ENCODE measurements at places on chromosomes 6 and 20.

- DNase-seq = peak; percentile 56
These were observed 2.0 kb downstream of the LKAAEAR1 start for GRCh38 chr20:64082126-64082731.

- DNase-seq = no peak
These were observed 90.5 kb upstream of the CCN2 start for GRCh38 chr6:132041706-132042105.

GRCh38 chr6:39839445-39839844 is 47.3 kb downstream of the DAAM2 start:
- no peak for DNase-seq

DNA sequence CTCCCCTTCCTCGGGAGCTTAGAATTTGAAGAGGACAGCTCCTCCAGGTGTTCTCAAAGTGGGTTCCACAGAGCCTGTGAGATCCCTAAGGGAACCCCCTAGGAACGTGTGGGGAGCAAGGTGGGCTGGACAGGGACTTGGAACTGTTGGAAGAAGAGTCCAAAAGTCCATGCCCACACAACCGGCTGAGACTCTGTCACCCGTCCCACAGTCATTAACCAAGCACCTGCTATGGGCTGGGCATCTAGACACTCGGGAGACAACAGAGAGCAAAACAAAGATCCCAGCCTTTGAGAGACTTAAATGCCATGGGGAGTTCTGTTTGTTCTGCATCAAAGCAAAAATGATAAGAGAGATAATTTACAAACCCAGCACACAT is 51.9 kb upstream of the SAYSD1 start:
- no peak for DNase-seq

DNA sequence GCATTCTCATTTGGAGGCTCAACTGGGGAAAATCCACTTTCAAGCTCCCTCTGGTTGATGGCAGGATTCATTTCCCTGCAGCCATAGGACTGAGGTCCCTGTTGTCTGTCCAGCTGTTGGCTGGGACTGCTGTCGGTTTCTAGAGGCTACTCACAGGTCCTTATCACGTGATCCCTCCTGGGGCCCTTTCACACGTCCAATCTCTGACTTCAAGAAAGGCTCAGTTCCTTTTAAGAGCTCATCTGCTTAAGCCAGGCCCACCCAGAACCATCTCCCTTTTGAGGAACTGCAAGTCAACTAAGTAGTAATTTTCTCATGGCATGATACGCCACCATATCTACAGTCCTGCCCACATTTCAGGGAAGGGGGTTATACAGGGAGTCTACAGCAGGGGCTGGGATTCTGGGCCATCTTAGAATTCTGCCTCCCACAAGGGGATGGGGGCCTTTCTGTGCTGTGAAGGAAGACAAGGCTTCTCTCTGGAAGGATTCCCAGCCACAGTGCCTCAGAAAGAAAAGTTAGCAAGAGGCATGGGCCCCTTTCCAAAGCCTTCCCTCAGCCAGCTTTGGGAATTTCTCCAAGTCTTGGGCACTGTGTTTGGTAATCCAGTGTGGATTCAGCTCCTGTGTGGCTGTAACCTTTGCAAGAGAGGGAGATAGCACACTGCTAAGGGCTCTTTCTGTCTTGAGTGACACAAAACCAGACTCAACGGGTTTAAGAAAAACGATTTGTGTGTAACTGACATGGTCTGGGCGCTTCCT is 66.4 kb downstream of the CTCFL start:
- no peak for DNase-seq

DNA sequence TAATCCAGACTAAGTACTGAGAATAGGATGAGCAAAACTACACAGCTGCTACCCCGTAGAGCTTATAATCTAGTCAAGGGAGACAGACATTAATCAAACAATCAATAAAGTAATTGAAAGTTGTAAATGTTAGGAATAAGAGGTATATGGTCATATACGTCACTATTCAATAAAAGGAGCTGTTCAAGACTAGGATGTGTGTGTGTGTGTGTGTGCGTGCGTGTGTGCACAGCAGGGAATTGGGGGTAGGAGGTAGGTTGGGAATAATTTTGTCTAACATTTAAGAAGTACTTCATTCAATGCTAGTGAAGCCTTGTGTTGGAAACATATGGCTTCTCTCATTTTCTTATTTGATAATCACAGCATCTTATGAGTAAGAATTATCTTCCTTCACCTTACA is 41.8 kb downstream of the SESN1 start:
- no peak for DNase-seq

DNA sequence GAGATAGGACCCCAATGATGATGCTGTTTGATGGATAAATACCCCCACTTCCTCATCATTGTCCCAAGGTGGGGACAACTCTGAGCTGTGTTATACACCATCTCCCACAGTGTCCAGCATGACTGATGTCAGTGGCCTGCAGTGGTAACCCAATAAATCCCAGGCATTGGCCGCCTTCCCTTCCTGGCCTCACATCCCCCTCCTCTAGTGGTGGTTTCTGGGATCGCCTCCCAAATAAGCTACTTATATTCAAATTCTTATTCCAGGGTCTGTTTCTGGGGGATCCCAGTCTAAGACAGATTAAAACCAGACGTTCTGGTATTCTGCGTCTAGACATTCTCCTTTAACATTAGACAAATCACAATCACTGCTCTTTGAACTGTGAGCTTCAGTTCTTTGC is 90.6 kb downstream of the SCP2D1 start:
- DNase-seq = no peak

- no peak for DNase-seq
These were observed 100.0 kb upstream of the MAN1A1 start for GRCh38 chr6:119449331-119450156.

- no peak for DNase-seq
These were observed 361.0 kb upstream of the MARCKS start for GRCh38 chr6:113496166-113496565.

GRCh38 chr20:46158476-46158987 is 40.4 kb downstream of the CD40 start:
- no peak for DNase-seq

- DNase-seq = no peak
These were observed 23.7 kb upstream of the HLA-DQA1 start for GRCh38 chr6:32613475-32613874.

DNA sequence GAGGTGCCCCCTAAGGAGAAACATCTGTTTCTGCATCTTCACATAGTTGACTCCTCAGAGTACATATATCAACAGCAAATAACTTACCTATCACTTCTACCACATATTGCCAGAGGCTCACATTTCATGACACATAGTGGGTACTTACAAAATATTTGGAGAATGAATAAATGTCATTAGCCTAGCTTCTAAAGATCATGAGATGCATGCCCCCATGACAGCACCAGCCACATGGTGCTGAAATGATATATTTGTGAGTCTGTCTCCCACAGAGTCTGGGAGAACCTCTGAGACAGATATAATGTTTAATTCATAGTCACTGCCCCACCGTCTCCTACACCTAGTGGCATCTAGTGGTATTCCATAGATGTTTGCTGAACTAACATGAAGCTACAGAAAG is 555.6 kb downstream of the KIF16B start:
- DNase-seq = no peak

- no peak for DNase-seq
These were observed 73.6 kb downstream of the NDUFAF5 start for GRCh38 chr20:13858439-13858838.

DNA sequence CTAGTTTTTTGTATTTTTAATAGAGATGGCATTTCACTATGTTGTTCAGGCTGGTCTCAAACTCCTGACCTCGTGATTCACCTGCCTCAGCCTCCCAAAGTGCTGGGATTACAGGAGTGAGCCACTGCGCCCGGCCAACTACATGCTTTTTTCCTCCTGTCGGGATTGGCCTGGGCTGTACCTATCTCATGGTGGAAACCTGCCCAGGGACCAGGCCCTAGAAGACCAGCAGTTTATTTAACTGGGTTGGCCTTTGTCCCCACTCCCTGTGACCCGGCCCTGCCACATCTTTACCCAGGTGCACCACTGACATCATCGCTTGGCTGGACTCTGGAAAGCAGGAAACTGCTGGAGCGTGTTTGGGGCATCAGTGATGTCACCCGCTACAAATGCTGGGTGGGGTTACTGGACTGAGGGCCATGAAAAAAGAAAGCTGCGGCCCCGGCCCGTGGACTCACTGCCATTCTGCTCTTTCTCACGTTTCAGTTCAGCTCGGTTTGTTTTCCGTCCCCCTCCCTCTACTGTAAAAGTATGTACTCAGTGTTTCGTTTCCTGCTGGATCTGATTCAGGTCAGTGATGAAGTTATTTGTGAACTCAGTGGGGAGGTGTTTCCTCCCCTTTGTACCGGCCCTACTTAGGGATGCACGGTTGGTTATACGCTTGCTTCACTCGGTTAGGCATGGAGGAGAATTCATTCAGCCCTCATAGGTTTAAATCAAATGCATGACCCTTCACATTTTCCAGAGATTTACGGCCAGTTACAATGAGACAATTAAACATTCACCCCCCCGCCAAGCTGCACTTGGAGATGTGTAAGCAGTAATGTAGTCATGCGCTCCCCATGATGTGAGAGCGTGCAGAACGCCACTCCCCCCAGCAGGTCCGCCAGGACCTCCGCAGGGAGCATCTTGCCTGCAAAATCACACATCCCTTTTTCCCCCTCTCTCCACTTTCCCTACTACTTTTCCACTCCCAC is 179.3 kb downstream of the MTHFD1L start:
- DNase-seq = peak; percentile 52

DNA sequence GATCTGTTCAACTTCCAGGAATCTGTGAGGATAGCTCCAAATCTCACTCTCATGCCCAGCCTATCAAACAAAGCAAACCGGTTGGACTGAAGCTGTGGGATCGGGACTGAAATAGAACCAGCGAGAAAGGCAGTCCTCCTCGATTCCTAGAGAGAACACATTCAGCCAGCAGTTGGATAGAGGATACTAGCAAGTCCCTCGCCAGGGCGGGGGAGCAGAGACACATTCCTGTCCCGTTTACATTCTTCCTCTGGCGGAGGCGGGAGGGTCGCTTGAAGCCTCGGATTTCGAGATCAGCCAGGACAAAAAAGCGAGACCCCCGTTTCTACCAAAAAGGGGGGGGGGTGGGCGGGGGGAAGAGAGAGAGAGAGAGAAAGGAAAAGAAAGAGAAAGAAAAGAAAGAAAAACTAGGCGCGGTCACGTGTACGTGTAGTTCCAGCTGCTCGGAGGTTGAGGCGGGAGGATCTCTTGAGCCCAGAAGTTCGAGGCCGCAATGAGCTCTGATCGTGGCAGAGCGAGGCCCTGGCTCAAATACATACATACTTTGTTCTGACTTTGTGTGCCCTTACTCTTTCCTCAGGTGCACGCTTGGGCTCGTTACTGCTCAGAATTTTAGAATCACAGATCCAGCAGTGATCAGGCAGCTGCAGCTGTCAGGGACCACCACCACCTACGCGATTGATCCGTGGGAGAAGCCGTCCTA is 19.5 kb downstream of the ZNF311 start:
- peak; percentile 97 for DNase-seq

DNA sequence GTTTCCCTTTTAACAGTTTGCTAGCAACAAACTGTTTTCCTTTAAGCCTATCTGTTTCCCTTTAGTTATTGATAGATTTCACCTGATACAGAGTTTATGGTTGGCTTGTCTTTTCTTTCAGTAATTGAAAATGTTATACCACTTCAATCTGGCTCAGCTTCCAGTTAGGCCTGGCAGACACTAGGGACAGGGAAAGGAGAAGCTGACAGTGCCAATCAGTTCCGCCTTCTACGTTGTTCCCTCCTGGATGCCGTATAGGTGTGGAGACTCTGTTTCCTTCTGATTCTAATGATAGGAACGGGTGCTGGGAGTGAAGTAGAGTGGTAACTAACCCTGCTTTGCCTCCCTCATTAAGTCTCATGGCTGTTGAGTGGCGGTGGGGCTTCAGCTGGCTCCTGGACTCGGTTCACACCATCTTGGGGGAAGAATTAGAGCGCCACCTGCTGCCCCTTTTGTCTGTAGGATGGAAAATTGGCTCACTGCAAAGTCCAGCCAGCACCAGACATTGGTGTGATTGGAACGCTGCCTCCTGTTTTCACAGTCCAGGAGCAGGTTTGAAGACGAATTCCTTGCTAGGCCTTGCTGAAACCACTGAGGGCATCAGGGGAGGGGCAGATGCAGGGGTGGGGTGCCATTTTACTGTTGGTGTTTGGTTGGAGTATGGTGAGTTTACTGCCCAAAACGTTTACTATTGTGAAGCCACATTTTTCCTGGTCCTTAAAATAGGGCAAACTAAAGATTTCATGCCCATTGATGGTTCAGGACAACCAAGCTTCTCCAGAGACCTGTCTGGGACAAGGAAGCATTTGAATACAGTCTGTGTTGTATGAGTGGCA is 1729.5 kb downstream of the GRIK2 start:
- peak; percentile 90 for DNase-seq

DNA sequence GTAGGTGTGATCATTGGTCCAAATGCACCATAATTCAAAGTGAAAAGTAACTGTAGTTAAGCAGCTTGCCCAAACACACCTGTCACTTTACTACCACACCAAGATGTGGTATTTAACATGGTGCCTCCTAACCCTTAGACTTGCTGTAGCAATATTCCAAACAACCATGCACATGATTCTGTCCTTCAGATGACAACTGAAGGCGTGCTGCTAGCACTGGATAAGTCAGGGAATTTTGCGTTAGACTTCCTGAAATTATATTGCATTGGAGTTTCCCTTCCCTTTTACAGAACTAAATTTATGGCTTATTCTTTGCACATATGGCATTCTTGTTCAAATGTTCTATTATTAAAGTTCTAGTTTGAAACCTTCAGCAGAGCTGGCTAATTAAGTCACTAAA is 106.2 kb downstream of the ARHGAP18 start:
- no peak for DNase-seq

- no peak for DNase-seq
These were observed 11.4 kb downstream of the SYNJ2 start for GRCh38 chr6:157993076-157993475.

DNA sequence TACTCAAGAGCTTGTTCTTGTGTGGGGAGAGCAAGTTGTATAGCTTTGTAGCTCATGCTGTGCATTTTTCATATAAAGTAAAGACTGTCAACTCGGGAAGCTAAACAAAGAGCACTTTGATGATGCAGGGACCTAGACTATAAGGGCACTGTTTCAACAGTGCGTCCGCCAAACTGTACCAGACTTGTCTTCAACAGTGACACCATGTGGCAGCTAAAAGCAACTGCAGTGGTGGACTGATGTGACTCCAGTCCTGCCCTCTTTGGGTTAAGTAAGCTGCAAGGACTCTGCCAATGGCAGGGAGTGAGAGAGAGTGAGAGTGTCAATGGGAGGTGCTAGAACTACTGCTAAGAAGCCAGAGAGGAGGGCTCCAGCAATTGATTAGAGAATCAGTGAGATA is 48.1 kb upstream of the MC3R start:
- no peak for DNase-seq

- DNase-seq = peak; percentile 85
These were observed 20.7 kb upstream of the RREB1 start for GRCh38 chr6:7087066-7087465.
